ENCODE measurements at places on chromosomes 11 and 22. TPM values are rescaled to one million over a fixed set of nuclear protein-coding genes. Genes with fewer than 3 reads are reported as not detected.

The NAALAD2 gene
- total RNA-seq: 29.8 TPM

The L3MBTL2 gene
- total RNA-seq: 20.1 TPM

The PLAAT2 gene
- 1.2 TPM for total RNA-seq

The CASP1 gene
- total RNA-seq: 9.7 TPM

All from hepatocyte (in vitro differentiated cells).